ENCODE measurements at places on chromosomes 4 and X.
A peak's percentile ranks its signal among the peaks of the same experiment; 100 is the strongest.

DNA sequence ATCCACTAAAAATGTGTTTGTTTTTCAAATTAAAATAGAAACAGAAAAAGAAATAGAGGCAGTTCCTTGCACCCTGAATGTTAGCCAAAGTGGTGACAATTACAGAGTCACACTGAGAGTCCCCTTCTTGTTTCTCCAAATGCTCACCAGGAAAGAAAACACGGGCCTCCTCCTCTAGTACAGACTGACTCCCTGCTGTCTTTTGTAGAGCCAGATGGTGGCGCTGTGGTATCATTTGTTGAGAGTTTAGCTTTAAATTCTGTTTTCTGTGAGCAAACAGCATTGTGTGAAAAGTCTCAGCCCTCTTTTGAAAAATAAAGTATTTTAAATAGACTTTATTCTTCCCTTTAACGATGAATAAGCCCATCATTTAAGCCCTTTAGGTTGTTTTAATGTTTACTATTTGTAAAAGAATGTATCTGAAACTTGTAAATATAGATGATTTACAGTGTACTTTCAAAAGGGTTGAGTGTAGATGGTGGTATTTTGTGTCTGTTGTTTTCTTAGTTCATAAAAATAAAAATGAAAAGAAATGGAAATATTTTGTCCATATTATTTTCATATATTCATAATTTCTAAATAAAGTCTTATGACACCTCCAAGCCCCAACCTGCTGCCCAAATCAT lies 36.9 kb upstream of the ATOH1 start:
- DNase-seq: no peak

GRCh38 chr4:164779080-164779479 lies 25.1 kb downstream of the SMIM31 start:
- DNase-seq: no peak

DNA sequence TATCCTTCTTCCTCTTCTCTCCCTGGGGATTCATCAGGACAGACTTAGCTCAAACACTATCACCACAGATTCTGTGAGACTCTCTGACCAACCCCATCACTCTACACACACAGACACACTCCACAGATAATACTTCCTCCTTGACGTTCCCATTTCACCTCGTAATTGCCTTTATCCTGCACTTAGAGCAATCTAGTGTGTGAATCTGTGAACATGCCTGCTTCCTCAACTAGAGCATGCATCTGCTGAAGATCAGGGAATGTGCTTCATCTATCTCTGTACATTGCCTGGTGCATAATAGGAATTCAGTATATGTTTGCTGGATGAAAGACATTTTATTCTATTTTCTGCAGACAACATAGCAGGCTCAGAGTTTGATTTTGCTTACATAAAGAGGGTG lies 25.1 kb upstream of the HS6ST2 start:
- no peak for DNase-seq

DNA sequence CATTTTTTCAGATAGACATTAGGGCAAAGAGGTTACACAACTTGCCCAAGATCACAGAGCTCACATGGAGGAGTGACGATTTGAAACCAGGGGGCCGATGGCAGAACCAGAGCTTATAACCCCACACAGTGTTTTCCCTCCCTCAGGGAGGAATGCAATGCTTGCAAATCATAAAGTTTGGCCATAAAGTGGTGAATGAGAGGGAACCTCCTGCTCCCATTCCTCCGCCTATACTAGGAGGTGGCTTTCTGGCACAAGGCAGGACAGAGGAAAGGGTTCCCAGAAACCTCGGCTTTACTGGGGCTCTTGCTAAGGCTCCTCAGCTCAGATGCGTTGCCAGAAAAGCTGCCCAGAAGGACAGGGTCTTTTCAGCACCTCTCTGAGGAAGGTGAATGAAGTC lies 19.3 kb downstream of the TMEM154 start:
- DNase-seq: no peak

- no peak for DNase-seq
Observed at GRCh38 chr4:44861756-44862155, 135.4 kb upstream of the GNPDA2 start.

GRCh38 chr4:80202190-80202711 lies 4.9 kb downstream of the PRDM8 start:
- peak; percentile 62 for DNase-seq

GRCh38 chr4:99843413-99843812 lies 26.8 kb downstream of the DAPP1 start:
- no peak for DNase-seq

GRCh38 chr4:40573593-40574311 lies 55.9 kb downstream of the RBM47 start:
- DNase-seq: no peak

DNA sequence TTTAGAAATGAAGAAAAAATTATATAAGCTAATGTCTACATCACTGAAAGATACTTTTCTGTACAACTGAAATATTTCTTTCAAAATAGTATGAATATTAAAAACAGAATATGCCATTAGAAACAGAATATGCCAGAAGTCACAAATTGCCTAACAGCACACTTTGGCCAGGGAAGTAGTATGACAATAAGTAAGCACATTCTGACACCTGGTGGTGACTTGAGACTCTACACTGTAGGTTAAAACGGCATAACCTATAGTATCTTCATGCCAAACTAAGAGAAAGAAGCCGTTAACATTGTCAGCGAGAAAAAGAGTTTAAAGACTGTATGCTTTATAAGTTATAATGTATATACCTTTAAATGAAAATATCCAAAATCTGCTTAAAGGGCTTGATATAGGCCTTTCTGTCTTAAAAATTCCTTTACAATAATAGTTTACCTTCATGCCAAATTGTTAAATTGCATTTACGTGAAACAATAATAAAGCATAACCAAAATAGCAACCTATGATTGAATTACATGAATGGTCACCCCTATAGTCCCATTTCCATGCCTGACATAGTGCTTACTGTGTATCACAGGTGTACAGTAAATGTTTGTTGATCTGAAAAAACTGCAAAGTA lies 32.8 kb downstream of the FAM13A start:
- DNase-seq: no peak

- no peak for DNase-seq
Observed at GRCh38 chrX:24777660-24778059, 83.9 kb downstream of the POLA1 start.

DNA sequence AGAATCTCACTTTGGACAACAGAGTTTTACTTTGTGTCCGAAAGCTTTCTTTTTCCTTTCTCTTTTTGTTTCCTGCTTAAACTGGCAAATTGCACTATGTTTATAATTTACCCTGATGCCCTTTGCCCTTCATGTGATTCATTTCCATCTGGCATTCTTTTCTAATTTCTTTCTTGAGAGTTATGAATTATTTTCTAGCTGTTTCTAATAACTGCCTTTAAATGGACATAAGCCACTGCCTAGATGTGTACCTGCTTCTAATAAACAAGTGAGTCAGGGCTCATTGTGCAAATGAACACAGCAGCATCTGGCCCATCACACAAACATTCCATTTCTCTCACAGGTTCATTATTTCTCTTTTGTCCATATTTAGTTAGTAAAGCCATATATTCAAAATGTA lies 242.3 kb upstream of the GPRIN3 start:
- no peak for DNase-seq

Measured in stimulated activated CD8-positive, alpha-beta memory T cell treated with anti-CD3 and anti-CD28 coated beads, Interleukin-15, amount 100 ng/mL, for 24 hours (primary cell).